ENCODE measurements at places on chromosomes 3 and 15.
A peak's percentile ranks its signal among the peaks of the same experiment; 100 is the strongest.

DNA sequence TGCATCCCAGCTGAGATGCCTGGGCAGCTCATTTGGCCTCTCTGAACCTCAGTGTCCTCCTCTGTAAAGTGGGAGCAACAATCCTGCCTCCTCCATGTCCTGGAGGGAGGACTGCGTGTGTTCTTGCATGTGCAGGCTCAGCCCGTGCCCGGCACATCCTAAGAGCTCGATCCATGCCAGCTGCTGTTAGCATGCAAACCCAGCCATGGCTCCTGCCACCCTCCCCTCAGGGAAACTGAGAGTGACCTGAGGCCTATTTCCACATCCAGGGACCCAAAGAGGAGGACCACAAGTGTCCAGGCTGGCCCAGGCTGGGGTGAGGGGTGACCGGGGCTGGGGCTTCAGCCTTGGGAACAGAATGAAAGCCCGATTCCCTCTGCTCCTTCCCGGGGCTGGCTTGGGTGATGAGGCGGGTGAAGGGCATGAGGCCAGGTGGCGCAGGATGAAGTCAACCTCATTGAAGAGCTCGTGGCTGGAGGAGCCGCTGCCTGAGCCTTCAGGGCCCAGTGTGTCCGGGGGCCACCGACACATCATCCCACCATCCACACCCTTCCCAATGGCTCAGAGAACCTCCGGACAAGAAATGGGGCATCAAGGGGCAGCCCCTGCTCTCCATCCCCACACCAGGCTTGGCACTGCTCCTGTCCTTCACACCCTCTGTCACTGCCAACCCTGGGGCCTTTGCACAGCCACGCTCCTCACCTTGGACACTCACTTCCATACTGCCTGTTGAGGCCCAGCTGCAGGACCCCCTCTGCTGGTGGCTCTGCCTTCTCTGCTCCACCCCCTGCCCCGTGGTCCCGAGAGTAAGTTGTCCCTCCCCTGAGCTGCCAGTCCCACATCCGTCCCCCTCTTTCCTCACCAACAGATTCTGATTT, 42.5 kb downstream of the ADAMTS7 start:
- no peak for DNase-seq

DNA sequence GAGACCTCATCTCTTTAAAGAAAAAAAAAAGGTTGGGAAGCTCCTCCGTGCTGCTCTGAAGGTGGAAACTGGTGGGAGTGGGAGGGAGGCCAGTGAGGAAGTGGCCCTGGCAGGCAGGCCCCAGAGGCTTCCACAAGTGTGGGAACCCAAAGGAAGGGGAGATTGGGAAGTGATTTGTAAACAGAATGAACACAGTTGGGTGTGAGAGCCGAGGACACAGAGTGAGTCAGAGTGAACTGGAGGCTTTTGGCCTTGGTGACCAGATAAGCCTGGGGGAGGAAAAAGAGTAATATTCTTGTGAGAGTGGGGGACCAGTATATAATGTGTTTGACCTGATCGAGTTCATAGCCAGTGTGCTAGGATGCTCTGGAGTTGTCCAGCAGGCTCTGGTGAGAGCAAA, 23.0 kb downstream of the MKRN2 start:
- no peak for DNase-seq

- no peak for DNase-seq
Measured at GRCh38 chr15:39094116-39094515, 486.8 kb upstream of the THBS1 start.

DNA sequence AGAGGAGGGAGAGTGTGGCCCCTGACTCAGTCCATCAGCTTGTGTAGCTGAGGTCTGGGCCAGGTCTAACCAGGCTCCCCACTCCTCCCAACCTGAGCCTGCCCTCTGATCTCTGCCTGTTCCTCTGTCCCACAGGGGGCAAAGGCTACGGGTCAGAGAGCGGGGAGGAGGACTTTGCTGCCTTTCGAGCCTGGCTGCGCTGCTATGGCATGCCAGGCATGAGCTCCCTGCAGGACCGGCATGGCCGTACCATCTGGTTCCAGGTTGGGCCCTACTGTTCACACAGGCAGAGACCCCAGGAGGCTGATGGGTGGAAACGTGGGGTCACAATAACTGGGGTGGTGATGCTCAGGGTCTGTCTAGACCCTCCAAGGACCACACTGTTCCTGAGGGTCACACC, 6.8 kb downstream of the NEIL1 start:
- DNase-seq, result no peak

- no peak for DNase-seq
Measured at GRCh38 chr15:55074431-55074830, 122.3 kb downstream of the RSL24D1 start.

DNA sequence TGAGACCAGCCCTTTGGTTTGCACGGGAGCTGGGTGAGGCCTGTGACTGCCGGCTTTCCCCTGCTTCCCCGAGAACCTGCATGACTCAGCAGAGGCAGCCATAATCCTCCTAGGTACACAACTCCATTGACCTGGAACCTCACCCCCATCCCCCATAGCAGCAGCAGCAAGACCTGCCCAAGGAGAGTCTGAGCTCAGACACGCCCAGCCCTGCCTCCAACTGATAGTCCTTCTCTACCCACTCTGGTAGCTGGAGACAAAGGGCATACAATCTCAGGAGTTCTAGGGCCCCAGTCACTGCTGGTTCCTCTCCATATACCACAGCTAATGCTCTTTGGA, 141.0 kb upstream of the ARHGEF26 start:
- no peak for DNase-seq

- DNase-seq, result no peak
Measured at GRCh38 chr3:183489455-183490210, 61.2 kb upstream of the MCF2L2 start.

DNA sequence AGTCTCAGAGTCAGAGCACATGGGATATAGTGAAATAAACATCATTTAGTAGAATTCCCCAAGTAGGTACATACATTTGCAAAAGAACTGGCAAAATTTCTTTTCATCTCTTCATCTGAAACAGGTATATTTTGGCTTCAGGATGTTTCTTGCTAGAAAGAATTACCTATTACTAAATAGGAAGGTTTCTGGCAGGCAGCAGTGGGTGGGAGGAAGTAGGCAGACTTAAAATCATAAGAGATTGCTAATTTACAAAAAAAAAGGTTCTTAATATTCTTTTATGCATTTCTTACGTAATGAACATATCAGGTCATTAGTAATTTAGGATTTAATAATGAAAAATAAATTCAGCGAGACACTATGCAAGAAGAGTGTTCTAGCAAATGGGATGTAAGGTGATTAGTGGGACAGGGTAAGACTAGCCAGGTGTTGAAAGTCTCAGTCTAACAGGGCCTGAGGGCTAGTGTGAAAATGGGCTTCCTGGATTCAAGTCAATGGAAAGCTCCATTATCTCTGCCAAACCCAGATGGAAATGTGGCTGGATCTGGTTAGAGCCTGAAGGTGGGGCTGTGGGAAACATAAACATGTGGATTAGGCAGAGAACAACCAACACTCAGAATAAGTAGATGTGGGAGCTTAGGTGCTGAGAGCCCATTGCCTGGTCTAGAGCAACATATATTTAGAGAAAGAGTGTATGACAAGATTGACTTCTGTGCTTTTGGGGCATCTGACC, 127.4 kb upstream of the FEZF2 start:
- DNase-seq, result no peak

DNA sequence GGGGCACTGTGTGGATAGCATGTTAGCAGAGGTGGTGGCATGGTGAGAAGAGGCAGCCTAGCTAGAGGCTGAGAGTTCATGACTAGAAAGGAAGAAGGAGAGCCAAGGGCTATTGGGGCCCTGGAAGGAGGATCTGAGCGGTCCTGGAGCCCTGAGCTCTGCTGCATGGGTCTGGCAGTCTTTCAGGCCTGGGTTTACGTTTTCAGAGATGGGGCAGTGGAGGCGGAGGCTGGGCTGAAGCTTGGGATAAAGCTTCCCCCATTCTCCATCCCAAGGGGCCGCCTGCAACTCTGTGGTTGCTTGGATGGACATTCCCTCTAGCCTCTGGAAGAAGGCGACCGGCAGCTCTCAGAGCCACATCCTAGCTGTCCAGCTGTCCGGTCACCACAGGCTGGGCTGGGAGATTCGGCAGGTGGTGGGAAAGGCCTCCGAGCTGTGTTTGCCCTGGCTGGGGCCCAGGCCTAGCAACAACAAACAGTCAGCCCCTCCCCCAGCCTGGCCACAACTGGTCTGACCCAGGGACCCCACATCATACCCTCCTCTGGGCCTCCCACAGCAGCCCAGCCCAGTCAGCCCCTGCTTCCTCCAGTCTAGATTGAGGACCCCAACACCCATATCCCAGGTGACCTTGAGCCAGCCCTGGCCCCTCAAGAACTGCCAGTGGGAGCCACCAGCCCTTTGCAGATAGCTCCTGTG, 1.8 kb upstream of the SLC38A3 start:
- no peak for DNase-seq

GRCh38 chr3:186476044-186476468, 68.1 kb downstream of the CRYGS start:
- no peak for DNase-seq

GRCh38 chr15:48449734-48450133, 118.5 kb downstream of the DUT start:
- DNase-seq, result no peak

GRCh38 chr3:144127700-144128099, 156.1 kb downstream of the DIPK2A start:
- no peak for DNase-seq

DNA sequence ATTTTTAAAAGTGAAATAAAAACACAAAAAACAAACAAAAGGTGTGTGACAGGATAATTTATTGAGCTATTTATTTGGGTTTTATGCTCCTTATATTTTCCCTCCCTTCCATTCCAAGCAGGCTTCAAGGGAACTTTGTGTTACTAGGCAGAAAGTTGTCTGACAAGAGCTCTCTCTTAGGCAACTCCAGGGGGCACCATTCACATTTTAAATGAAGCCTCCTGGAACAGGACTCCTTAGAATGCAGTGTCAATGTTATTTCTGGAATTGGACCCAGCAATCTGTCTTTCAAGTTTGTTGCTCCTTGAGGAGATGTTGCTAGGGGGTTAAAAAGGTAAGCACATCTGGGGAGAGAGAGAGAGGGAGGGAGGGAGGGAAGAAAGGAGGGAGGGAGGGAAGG, 5.4 kb upstream of the RFX7 start:
- peak; percentile 61 for DNase-seq

DNA sequence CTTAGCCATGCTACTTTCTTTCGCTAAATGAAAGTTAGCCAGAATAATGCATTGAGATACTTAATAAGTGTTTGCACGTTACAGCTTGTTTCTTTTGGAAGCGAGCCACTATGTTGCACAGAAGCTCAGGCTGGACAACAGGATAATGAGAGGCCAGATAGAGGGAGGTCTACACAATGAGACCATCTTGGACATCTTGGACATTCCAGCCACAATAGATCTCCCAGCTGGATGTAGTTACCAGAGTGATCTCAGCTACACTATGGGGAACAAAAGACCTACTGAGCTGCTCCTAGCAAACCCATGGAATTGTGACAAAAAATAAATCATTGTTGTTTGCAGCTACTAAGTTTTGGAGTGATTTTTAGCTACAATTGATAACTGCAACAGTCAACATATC, 540.1 kb upstream of the SEMA6D start:
- no peak for DNase-seq

DNA sequence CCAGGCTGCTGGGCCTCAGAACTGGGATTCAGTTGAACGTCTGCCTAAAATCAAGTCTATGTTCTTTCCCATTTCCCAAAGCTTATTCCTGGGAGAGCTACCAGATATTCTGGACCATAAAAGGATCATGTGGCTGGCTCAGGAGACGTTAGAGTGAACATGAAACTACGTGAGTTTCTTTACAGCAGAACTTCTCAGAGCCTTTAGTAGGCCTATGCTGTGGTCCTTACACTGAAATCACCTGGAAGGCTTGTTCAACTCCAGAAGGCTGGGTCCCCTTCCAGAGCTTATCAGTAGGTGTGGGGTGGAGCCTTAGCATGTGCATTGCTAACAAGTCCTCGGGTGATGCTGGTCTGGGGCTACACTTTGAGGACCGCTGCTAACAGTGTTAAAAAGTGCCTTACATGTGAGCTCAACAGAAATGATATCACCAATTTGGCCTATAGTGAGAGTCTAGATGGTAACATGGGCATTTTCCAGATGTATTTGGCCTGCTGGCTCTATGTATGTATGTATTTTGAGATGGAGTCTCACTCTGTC, 50.7 kb downstream of the LMCD1 start:
- DNase-seq, result no peak

GRCh38 chr3:150887031-150887430, 18.2 kb downstream of the MINDY4B start:
- no peak for DNase-seq

GRCh38 chr3:176514297-176514696, 683.0 kb downstream of the TBL1XR1 start:
- DNase-seq, result peak; percentile 76

GRCh38 chr3:35596335-35596995, 42.9 kb upstream of the ARPP21 start:
- DNase-seq, result no peak

- no peak for DNase-seq
Measured at GRCh38 chr3:9884555-9885165, 4.6 kb upstream of the CIDEC start.

GRCh38 chr3:124132813-124133212, 140.9 kb upstream of the ROPN1 start:
- no peak for DNase-seq

DNA sequence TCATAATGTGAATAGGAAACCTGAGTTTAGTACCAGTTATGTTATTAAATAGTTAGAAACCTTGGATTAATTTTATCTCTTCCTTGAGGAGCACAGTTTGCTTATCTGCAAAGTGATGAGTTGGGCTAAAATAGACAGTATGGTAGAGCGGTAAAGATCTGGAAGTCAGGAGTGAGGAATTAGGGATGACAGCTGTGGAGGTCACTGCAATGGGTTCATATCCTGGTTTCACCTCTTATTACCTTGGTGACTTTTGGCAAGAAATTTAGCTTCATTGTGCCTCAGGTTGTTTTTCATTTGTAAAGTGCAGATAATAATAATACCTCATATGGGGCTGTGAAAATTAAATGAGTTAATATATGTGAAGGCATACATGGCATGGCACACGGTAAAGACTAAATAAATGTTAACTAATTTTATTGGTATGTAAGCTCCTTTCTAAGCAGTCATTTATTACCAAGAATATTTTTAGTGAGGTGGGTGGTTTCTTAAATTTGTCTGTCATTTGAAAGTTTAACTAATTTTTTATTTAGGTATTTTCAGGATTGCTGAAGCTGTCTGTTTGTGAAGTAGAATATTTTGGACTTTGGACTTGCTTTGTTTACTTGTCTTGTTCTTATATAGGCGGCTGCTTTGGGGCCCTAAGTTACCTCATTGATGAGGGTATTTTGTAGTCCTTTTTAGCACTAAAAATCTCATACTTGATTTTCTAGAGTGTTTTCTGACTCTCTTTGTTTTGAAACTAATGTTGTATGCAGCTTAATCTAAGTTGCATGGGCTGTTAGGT, 41.8 kb downstream of the SLMAP start:
- DNase-seq, result no peak

All from NT2/D1 (cell line).